AG04449 (cell line): ENCODE measurements at places on chromosomes 4 and X.

DNA sequence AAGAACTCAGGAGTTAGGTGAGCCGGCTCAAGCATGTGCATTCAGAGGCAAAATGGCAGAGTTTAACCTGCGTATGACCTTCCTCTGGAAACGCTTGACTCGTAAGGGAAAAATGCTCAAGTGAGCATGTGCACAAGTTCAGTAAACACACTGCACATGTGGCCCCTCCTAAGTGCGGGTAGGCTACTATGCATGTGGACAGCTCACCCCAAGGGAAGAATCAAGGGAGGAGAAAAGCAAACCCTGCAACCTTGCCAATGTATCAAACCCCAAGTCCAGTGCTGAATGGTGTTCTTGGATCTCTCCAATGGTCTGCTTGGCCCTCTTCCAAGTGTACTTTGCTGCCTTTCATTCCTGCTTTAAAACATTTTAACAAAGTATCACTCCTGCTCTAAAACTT is 407.1 kb downstream of the ADAM29 start:
- no peak for DNase-seq

- no peak for DNase-seq
These were observed 96.6 kb upstream of the KCNIP4 start for GRCh38 chr4:22045051-22045630.

GRCh38 chr4:150572704-150573504 is 9.0 kb upstream of the MAB21L2 start:
- DNase-seq = no peak

DNA sequence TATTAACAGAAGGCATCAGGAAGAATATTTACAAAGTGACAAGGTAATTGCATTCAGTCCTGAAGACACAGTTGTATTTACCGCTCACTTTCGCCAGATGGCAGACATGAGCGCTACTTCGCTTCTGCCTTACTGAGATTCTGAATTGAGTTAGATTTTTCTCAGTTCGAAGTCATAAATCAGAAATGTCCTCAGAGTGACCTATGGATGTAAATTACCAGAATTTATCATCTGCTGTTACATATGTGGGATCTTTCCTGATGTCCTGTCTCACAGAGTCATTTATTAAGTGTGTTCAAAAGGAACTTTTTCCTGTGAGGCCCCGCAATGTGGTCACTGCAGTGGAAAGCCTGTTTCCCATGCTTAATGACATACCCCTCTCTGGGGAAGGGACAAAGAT is 97.3 kb upstream of the DCLK2 start:
- no peak for DNase-seq

GRCh38 chr4:183303301-183303700 is 16.8 kb downstream of the CLDN22 start:
- DNase-seq = no peak

DNA sequence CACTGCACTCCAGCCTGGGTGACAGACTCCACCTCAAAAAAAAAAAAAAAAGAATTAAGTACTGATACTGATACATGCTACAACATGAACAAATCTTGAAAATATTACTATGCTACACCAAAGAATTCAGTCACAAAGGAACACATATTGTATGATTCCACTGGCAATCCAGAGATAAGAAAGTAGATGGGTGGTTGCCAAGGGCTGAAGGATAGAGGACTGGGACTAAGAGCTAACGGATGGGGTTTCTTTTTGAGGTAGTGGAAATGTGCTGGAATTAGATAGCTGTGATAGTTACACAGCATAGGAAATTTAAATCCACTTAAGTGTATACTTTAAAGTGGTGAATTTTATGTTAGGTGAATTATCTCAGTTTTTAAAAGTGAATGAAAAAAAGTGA is 12.5 kb downstream of the ATP11C start:
- no peak for DNase-seq

GRCh38 chrX:15869695-15870094 is 15.1 kb upstream of the AP1S2 start:
- no peak for DNase-seq
